KBM-7 (cell line): ENCODE measurements at places on chromosomes 4 and X.

- no peak for DNase-seq
Observed at GRCh38 chr4:181331214-181331613, 912.0 kb upstream of the TENM3 start.

DNA sequence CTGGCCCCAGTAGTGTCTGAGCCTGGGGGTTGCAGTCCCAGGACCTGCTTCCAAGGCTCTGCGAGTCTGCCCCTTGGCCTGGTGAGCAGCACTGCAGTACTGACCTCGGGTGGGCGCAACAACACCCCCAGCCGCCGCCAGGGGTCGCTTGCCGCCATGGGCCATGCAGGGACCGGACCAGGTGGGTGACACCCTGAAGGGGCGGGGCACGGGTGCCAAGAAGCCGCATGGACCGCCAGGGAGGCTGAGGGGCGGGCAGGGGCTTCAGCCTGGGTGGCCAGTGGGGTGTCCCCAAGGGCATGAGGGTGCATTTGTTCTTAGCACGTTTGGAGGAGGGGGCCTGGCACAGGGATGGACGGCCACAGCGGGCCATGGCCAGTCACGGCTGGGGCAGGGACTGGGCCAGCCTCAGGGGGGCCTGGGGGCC is 25.0 kb downstream of the TACC3 start:
- peak; percentile 75 for DNase-seq

DNA sequence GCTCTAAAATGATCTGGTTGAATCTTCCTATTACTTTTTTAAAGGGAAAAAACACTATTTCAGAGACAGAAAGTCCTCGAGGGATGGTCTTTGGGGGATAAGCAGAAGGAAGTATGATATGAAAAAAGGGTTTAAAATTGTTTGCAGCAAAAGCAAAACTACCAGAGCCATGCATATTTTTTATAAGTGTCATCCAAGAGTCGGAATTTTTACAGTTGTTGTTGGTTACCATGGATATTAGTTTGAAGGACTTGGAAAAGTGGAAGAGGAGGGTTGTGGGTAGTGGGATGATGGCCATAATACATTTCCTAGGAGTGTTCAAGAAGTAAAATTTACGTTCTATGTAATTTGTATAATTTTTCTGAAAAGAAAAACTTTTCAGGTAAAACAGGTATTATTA is 134.4 kb downstream of the PCDH7 start:
- no peak for DNase-seq

GRCh38 chrX:119669424-119670037 is 23.4 kb downstream of the SEPTIN6 start:
- no peak for DNase-seq

DNA sequence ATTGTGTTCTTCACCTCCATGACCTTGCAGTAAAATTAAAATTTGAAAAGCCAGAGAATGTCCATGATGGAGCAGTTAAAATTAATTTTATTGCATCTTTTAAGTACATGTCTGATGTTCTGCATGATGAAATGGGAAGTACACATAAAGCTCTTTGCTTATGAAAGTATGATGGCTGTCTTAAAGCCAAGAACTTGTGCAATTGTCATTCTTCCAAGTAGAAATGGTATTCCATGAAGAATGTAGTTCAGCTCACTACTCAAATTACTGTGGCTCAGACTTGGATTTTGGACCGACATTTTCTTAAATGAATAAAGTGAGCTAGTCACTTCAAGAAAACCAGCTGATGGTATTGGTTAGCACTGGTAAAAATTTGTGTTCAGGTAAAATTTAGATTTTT is 161.7 kb upstream of the CXCL13 start:
- DNase-seq, result no peak

GRCh38 chrX:30900227-30900626 is 11.2 kb upstream of the TAB3 start:
- DNase-seq, result no peak

DNA sequence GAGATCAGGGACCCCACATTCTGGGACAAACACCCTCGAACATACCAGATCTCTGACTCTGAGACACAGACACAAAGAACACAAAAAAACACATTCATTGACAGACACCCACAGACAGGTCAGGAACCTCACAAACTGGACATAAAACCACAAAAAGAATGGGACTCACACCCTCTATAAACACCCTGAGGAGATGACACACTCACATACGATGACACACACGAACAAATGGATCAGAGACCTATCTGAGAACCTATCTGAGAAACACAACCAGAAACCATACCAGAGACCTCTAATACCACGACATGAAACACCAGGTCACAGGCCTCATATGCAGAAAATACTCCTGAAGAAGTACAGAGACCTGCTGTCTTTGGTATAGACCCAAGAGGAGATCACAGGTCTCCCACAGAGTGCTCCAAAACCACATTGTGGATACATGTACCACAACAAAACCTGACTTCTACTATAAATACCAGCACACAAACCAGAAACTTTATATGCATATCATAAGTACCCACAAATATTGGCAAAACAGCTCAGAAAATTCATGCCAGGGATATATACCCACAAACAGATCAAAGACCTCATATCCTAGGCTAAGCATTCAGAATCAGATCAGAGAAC is 19.5 kb downstream of the SUV39H1 start:
- DNase-seq, result no peak

- DNase-seq, result no peak
Observed at GRCh38 chr4:166435449-166435848, 562.4 kb downstream of the TLL1 start.

DNA sequence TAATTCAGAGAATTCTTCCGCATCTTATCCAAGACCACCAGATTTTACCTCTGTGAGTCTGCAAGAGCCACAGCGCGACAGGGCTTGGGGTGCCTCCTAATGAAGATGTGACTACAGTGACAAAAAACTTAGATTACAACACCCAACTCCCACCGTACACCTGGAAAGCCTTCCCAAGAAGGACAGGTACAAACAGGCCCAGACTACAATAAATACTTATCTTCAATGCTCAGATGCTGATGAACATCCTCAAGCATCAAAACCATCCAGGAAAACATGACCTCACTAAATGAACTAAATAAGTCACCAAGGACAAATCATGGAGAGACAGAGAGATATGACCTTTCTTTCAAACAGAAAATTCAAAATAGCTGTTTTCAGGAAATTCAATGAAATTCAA is 20.8 kb upstream of the ABCG2 start:
- DNase-seq, result no peak

- DNase-seq, result no peak
Observed at GRCh38 chr4:16442296-16442695, 216.0 kb upstream of the TAPT1 start.

- peak; percentile 25 for DNase-seq
Observed at GRCh38 chrX:30620980-30621618, 32.1 kb upstream of the GK start.

DNA sequence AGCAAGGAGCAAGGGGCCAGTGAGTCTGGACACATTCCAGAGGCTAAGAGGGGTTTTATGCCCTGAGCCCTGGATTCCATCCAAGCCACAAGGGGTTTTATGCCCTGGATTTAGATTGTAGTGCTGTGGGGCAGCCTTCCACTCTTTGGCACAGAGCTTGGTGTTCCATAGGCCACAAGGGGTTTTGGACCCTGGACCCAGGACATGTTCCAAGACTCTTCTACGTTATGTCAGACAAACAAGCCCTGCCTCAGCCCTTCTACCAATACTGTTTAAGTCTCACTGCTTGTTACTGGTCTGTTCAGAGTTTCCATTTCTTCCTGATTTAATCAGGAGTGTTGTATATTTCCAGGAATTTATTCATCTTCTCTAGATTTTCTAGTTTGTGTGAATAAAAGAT is 12.8 kb upstream of the SCARB2 start:
- DNase-seq, result no peak

DNA sequence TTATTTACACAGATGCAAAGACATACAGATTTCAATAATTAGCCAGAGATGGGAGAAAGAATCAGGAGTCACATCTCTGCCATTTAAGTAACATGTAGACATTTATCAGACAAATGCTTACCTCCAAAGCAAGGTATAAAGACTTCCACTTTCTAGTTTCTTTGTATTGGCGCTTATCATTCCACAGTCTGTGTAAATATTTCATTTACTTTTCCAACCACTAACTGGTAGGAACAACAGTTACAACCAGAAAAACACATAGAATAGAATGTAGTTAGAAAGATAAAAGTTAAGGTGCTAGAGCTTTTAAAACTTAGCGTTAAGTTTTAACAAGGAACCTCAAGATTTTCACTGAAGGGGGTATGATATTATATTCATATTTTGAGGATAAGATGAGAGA is 40.9 kb upstream of the UGT2B4 start:
- no peak for DNase-seq

GRCh38 chr4:15552557-15553362 is 83.1 kb downstream of the CC2D2A start:
- DNase-seq, result no peak

- DNase-seq, result peak; percentile 48
Observed at GRCh38 chr4:185470501-185471195, 885 bp downstream of the CCDC110 start.
